ENCODE measurements at places on chromosomes 2 and 18.

- no peak for DNase-seq
Measured at GRCh38 chr18:67514465-67514864, 2.1 kb downstream of the DSEL start.

DNA sequence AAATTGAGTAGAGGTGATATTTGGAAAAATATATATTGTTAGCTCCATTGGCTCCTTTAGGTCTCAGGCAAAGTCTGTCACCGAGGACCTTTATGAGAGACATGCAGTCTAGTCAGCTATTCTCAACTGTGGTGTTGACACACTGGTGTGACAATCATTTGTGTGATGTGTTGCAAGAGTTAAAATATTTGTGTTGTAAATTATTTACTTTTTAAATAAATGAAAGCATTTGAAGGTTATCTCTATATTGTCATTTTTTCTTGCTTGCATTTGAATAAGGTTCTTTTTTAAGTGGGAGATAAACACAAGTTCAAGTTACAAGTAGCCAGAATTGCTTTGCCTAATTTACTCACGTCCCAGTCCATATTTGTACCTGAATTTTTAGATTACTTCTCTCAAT is 4.3 kb downstream of the REL start:
- DNase-seq = no peak

DNA sequence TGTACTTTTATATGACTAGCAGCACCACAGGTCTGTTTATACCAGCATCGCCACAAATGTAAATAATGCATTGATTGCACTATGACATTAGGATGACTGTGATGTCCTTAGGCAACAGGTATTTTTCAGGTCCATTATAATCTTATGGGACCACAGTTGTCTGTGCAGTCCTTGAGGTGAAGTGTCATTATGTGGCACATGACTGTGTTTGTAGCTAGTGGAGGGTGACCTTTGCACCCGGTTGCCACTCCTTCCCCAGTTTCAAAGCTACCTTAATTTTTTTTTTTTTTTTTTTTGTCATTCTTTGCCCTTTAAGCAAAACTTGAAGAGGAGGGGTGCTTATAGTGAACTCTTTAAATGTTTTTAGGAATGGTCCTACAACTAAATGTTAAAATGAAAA is 386.4 kb downstream of the THSD7B start:
- DNase-seq = no peak

DNA sequence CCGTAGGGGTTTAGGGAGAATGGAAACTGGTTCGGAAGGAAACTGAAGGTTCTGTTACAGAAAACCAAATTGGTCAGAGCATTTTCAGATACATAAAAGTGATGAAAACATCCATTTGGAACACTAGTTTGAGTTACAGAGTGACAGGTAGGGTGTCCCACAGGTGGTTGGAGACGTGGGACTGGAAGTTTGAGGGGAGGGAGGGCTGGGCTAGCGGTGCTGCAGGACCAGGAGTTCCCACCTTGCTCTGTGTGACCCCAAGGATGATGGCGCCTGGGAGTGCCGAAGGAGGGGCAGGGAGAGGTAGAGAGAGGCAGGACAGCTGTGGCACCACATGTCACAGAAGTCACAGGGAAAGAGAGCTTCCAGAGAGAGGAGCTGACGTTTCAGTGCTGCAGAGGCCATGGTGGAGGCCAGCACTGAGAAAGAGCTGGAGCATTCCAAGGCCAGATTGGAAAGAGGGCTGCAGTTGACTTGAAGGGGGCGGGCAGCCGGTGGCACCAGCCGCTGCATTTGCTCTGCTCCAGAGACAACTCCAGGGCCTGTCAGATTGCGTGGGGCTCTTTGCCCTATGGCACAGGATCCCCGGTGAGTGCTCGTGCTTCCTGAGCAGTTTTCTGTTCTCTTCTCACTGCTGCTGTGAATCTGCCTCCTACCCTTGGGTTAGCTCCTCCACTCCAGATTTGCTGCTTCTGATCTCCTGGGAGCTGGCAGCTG is 56.2 kb upstream of the FOSL2 start:
- no peak for DNase-seq

- DNase-seq = no peak
Measured at GRCh38 chr2:40625849-40626248, 174.0 kb upstream of the SLC8A1 start.

- DNase-seq = no peak
Measured at GRCh38 chr2:40321822-40322221, 130.1 kb downstream of the SLC8A1 start.

GRCh38 chr18:42706618-42707017 is 408.9 kb downstream of the RIT2 start:
- DNase-seq = no peak

GRCh38 chr18:3932276-3932675 is 482.3 kb downstream of the TGIF1 start:
- DNase-seq = no peak

DNA sequence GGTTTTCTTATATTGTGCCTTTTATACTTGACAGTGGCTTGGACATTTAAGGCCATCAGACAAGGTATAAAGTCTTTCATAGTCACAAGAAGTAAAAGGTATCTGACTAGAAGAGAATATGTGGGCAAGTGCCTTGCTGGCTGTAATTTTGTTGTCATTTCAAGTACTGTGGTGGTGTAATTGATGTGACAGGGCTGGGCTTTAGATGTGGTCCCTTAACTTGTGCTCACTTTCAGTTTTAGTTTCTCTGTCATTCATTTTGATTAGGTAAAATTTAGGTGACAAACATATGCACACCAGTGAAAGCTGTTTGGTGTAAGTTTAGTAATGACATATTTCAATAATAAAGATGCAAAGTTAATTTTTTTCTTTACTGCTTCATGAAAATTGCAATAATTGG is 31.2 kb upstream of the TBR1 start:
- no peak for DNase-seq

- DNase-seq = no peak
Measured at GRCh38 chr2:85191157-85191556, 58.0 kb downstream of the TCF7L1 start.

GRCh38 chr2:54059986-54060385 is 55.4 kb upstream of the ACYP2 start:
- no peak for DNase-seq

DNA sequence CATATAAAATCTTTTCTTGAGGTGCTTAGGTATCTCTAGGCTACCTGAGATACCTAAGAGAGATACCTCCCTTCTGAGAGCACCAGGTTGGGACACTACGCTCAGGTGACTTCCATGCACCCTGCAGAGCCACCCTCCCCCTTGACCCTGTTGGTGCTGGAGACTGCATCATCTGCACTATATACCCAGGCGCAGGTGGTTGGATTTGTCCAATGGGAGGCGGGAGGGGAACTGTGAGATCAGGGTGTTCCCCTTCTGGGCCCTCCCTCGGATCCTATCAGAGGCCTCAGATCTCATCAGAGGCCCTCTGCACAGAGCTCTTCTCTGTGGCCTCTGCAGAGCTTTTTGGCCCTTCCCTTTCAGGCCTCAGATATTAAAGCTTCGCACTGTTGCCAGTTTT is 158.4 kb downstream of the SH3RF3 start:
- DNase-seq = no peak

GRCh38 chr18:56560992-56561391 is 77.4 kb downstream of the TXNL1 start:
- DNase-seq = no peak

- no peak for DNase-seq
Measured at GRCh38 chr2:38634684-38635083, 31.2 kb upstream of the GALM start.

- DNase-seq = no peak
Measured at GRCh38 chr18:8333961-8334360, 275.3 kb upstream of the RAB12 start.

DNA sequence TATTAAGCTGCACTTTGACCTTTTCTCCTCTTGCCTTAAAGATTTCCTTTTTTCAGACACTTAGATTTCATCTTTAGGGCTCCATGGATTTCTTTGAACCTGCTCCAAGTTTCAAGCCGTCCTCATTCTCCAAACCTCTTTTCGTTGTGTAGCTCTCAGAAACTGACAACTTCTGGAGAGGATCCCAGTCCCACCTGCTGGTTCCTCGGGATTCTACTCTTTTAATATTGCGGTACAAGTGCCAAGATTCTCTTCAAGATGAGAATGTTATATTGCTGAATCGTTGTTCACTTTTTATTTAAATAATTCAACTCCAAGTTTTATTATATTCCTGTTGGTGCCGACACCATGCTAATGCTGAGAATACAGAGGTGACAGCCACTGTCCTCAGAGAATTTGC is 141.1 kb downstream of the CDH20 start:
- no peak for DNase-seq

DNA sequence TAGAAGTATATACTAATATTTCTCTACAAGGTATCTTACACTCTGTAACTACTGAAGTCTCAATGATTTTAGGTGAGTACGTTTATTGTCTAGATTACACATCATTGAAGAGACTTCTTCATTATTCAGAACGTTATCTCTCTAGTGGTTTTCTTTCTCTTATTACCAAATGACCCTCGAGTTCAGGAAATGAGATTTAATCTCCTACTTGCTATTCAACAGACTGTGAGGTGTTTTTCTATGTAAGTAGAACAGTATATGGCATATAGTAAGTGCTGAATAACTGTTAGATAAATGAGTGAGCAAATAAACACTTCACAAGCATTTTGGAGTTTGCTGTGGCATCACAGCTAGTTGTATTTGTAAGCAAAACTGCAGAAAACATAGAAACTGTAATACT is 947.2 kb upstream of the SLC39A10 start:
- DNase-seq = no peak

DNA sequence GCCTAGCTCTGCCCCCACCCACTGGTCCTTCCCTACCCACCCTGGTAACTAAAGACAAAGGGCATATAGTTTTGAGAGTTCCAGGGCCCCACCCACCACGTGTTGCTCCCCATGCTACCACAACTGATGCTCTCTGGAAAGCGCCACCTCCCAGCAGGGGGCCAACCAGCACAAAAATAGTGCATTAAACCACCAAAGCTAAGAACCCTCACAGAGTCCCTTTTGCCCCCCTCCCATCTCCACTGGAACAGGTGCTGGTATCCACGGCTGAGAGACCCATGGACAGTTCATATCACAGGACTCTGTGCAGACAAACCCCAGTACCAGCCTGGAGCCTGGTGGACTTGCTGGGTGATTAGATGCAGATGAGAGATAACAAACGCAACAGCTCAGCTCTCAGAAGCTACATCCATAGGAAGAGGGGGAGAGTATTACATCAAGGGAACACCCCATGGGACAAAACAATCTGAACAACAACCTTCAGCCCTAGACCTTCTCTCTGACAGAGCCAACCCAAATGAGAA is 715.9 kb downstream of the NUP35 start:
- no peak for DNase-seq
